ENCODE measurements at places on chromosomes 7 and 10.

DNA sequence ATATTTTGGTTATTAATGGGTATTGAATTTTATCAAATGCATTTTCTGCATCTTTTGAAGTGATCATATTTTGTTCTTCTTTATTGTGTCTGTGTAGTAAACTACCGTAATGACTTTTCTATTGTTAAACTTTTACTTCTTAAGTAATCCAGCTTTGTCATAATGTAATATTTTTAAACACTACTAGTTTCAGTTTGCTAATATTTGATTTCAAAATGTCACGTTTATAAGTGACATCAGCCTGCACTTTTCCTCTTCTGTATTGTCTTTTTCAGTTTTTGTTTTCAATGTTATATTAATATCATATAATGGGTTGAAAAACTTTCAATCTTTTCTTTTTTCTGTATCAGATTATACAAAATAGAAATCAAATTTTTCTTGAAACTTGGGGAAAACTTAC, 71.6 kb upstream of the ANKRD1 start:
- no peak for DNase-seq

DNA sequence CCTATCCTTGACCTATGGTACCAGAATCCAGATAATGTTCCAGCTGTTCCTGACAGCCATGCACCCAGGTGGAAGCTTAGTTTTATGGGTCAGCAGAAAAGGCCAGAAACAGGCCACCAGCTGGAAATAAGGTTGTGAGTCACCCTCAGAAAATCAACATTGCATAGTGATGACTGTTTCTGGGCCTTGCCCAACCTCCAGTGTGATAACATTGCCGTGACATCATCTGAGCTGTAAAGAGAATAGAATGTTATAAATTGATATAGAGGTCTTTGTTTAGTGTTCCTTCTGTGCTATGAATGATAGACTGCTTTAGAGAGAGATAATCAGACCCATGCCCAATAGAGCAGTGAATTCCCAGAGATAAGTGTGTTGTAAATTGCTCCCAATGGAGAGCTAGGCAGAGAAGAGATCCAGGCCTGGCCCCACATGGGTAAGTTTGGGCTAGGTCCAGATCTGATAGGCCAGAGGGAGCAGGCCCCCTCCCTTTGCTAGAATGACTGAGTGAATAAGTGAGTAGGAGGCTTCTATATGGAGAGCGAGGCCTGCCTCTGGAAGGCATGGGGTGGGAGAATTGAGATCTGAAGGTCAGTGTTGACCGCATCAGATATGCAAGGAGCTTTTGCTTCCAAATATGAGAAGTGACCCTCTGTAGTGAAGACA, 14.2 kb upstream of the HPS1 start:
- DNase-seq: no peak

- no peak for DNase-seq
These were observed 16.7 kb upstream of the CFAP46 start for GRCh38 chr10:132958883-132959558.

DNA sequence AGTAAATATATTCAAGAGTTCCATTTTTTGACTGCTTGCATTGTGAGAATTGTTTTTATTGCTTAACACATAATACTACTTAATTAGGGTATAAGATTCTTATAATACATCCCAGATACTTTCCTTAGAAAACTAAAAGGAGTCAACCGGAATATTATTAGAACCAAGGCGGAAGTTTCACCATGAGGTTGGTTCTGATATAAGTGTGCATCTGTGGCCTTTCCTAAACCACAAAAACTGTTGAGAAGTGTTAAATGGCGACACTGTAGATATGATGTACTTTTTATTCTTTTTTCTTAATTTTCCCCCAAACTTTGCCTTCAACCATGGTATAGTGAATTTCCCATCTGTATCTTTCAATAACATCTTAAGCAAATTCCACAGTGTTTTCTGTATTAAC, 32.3 kb upstream of the INHBA start:
- DNase-seq: no peak

- DNase-seq: no peak
These were observed 852.9 kb downstream of the SORCS1 start for GRCh38 chr10:106311590-106311989.

DNA sequence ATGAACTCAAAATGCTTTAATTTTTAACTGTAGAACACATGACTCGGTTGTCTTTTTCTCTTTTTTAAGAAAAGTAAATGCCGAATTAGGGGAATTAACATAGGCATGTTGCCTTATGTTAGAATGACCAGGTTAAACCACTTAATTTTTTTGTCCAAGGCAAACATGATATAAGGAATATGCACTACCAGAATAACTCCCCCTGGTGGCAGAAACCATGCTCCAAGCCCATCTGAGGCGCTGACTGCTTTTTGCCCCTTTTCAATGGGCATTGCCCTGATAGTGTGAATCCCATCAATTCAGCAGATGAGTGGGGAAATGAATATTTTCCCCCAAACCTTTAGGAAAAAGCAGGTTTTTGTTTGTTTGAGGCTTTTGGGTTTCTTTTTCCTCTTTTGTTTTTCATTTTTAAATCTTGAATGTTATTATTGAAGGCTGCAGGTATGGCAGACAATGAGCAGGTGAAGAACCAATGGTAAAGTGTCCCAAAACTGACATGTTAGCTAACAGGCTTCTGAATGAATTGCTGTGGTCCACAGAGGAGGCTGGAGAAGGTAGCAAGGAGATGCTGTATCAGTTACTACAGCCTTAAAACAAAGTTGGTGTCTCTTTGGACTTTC, 284.3 kb downstream of the SORCS3 start:
- DNase-seq: peak; percentile 47
